Natural killer cell treated with Interleukin-12 subunit alpha and Interleukin-12 subunit beta and Interleukin-15 and Interleukin-18, amount 100 ng/mL, for 72 hours (primary cell): ENCODE measurements at places on chromosomes 13 and 19.

- no peak overlapping the region for H3K4me3 ChIP-seq
- H3K4me1 ChIP-seq, result no peaks in the 10 kb centered on the region
- no peak overlapping the region for H3K27ac ChIP-seq
- DNase-seq, result no peak
- H3K36me3 ChIP-seq, result no peaks in the 10 kb centered on the region
Observed at GRCh38 chr13:83350569-83350968, 531.7 kb downstream of the SLITRK1 start.

DNA sequence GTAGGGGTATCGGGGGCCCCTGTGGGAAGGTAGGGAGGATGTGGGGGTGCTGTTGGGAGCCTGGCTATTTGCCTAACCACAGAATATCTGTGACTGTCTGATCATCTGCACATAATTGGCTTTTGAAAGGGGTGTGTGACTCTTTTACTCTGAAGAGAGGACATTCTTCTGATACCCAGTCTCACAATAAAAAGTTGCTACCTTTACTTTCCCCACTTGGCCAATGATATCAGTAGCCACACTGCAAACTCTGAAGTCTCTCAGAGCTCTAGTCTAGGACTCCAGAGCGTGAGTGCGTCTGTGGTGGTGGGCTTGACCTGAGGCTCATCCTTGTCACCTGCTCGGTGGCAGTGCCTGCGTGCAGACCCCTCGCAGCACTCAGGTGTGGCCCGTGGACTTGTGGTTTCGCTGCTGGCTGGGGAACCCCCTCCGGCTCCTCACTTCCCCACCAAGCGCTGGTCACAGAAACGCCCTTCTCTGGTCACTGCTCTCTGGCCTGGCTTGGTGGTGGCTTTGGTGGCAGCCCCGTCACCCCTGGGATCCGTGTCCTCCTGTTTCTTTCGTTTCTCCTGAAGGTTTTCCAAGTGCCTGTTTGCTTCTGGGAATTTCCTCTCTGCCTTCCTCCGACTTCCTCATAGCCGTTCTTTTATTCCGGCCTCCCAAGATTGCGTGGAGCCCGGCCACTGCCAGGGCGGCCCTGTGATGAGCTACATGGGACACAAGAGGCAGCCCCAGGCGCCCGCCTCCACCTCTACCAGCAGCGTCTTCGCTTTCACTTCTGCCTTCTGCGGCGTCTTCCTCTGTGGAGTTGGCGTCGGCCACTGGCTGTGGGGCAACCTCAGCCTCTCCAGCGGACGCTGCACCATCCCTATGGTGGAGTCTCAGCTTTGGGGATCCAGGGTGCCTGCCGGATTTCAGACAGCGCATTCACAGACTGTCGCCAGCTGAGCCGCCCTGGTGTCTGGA, 78.0 kb downstream of the ATP11A start:
- no peak for DNase-seq
- H3K4me1 ChIP-seq, result peaks cover 47% of the 10 kb centered on the region
- H3K27ac ChIP-seq, result no peak overlapping the region
- peak overlapping the region; percentile 69 for H3K4me3 ChIP-seq
- no peaks in the 10 kb centered on the region for H3K36me3 ChIP-seq

DNA sequence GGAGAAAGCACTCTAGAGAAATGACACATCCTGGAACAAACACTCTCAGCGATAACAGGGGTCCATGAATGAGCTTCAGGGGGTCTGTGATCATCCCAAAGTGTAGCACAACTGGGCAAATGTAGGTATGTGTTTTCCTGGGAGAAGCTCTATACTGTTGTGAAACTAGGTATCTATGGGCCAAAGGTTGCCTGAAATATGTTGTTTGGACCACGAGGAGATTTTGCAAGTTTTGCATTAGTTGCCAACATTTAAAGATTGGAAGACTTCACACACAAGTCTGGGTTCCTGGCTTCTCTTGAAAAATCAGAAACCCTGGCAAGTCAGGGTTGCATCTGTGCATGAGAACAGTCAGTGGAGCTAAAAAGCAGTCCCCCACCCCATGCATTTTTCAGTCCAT, 26.7 kb upstream of the POU2F2 start:
- no peak overlapping the region for H3K4me3 ChIP-seq
- H3K27me3 ChIP-seq, result peaks cover 21% of the 10 kb centered on the region
- H3K36me3 ChIP-seq, result no peaks in the 10 kb centered on the region
- H3K27ac ChIP-seq, result no peak overlapping the region
- no peak for DNase-seq

DNA sequence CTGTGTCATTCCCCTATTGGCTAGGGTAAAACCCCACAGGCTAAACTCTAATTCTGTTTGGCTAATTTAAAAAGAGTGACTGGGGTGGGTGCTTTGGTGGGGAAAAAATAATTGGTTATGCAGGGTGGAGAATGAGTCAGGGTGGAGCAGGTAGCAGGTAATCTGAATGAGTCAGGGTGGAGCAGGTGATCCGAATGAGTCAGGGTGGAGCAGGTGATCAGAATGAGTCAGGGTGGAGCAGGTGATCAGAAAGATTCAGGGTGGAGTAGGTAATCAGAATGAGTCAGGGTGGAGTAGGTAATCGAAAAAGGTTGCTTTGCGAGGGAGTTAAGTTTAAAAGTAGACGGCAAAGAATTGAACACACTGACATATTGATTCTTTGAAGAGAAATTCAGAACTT, 1218.8 kb upstream of the ATXN8OS start:
- H3K27ac ChIP-seq, result no peak overlapping the region
- H3K4me1 ChIP-seq, result no peaks in the 10 kb centered on the region
- peak; percentile 32 for DNase-seq
- H3K36me3 ChIP-seq, result peaks cover 5% of the 10 kb centered on the region
